ENCODE measurements at places on chromosomes 12 and 14.
A peak's percentile ranks its signal among the peaks of the same experiment; 100 is the strongest.

DNA sequence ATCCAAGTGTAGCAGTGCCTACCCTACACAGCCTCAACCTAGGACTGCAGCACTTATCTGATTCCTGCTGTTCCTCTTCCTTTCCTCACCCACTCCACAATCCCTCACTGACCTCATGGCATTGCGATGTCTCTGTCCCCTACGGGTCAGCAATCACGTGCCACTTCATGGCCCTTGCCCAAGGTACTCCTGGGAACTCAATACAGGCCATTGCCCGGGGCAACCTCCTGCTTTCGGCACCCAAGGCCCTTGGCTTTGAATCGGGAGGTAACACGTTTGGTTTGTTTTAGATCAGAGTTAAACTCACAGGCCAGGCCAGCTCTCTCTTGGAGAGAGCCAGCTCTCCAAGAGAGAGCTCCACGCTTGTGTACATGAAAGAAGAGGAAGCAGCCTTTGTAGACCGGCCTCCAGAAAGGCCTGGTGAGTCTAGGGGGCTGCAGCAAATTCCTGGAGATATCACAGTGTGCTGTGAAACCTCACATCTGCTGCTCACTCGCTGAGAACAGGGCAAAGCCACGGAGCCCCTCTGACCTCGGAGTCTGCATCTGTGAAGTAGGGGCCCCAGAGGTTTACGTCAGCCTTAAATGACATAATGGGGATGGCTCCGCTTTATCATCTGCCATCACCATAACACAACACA is 12.2 kb downstream of the CLMN start:
- DNase-seq: peak; percentile 13

- DNase-seq: no peak
Observed at GRCh38 chr12:50635364-50635763, 128.5 kb upstream of the ATF1 start.

- DNase-seq: no peak
Observed at GRCh38 chr12:120767071-120768024, 41.7 kb downstream of the ACADS start.

DNA sequence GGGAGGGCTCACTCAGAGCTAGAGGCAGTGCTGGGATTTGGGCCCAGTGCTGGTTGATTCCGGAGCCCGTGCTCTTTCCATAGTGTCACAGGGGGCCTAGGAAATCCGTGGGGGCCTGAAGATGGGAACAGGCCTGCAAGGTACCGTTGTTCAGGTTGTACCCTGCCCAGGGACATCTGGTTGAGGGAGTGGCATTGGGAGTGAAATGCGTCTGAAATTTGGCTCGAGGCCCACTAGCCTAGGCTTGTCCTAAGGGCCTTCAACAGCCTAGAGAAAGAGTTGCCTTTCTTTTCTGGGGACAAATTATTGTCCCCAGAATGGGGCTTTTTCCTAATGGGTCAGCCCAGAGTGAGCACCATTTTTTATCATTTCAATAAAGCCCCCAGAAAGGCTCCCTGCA is 26.4 kb upstream of the FAM222A start:
- DNase-seq: no peak

DNA sequence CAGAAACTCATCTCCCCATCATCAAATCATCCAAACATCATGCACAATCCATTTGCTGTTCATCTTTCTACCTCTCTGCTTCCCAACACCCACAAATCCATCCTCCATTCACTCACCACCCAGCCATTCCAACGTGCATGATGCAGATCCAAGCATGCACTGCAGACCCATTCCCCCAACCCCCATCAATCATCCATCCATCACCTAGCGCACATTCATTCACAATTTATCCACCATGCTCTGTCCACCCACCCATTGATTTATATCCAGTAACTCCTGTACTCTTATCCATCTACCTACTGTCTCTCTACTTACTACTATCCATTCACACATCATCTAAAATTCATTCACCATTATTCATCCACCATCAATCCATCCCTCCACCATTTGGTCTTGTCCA is 4.0 kb upstream of the AMN start:
- no peak for DNase-seq

- DNase-seq: no peak
Observed at GRCh38 chr14:68728342-68729106, 64.3 kb downstream of the ZFP36L1 start.

- DNase-seq: no peak
Observed at GRCh38 chr12:89023936-89024335, 328.4 kb downstream of the DUSP6 start.

DNA sequence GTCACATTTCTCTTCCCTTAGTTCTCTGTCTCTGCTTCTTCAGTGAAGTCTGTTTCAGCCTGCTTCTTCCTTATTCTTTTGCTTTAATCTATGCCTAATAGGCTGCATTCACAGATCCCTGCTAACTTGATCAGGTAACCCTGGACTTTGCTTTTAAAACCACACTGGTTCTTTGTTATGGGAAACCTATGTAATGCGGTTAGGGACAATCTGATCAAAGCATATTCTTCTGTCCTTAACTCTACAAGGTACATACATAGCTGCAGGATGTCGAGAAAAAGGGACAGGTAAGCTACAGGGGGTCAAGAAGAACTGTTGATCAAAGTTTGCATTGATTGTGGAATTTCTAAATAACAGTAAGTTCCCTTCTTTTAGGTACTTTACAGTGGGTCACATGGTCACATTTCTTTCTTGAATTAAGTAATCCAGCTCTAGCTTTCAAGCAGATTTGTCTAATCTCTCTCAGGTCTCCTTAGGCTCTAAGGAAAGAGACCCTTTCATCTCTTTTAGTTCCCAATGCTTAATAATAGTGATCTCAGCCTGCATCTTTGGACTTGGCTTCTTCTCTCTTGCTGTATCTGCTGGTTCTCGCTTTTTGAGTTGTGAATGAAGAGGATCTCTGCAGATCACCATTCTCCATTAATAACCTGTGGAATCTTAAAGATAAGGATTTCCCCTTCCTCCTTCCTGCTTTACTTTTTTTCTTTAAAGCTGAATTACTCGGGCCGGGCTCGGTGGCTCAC is 3.8 kb downstream of the COPZ1 start:
- no peak for DNase-seq

DNA sequence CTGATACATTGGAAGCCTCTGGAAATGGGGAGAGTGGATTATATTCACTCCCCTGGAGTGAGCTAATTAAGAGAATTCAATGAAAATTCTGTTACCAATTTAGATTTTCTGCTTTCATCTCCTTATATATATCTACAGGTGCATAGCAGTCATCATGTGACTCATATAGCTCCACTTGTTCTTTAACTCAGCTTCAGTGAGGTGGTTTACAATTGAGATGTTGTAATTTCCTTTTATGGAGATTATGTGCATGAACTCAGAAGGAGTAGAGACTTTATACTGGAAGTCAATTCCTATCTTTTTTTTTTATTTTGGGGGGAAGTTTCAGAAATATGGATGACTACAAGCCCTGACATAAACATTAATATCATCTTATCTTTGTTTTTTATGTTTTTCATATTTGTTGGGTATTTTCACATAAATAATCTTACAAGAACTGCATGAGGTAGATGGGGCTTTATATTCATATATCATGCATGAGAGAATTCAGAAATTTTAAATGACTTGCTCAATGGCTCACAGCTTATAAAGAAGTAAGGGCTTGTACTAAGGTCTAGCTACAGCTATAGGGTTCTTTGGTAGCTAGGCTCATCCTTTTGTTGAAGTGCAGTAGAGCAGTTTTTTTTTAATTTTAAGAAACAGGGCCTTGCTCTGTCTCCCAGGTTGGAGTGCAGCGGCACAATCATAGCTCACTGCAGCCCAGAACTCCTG is 92.3 kb upstream of the SCAF11 start:
- no peak for DNase-seq

DNA sequence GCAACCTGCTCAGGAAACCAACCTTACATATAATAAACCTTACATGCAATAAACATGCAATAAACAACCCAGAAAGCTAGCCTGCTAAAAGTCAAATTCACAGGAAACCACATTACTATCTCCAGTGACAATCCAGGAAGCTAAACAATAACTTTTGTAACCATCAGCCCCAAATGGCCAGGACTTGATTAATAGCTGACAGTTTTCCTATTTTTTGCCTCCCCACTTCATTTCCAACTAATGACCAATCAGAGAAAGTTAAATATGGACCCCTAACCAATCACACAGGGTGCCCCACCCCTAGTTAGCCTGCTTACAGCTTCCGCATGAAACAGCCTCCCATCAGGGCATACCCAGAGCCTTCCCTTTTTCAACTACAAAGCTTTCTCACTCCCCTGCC is 152.2 kb upstream of the LMNTD1 start:
- DNase-seq: no peak

- no peak for DNase-seq
Observed at GRCh38 chr12:123120452-123121166, 30.3 kb downstream of the PITPNM2 start.

- peak; percentile 43 for DNase-seq
Observed at GRCh38 chr14:61662437-61663311, 32.6 kb upstream of the HIF1A start.

GRCh38 chr12:67504026-67504425 is 144.5 kb upstream of the DYRK2 start:
- DNase-seq: no peak

- no peak for DNase-seq
Observed at GRCh38 chr12:89861086-89861485, 152.4 kb upstream of the ATP2B1 start.

GRCh38 chr12:66929121-66929520 is 250.2 kb upstream of the GRIP1 start:
- no peak for DNase-seq

DNA sequence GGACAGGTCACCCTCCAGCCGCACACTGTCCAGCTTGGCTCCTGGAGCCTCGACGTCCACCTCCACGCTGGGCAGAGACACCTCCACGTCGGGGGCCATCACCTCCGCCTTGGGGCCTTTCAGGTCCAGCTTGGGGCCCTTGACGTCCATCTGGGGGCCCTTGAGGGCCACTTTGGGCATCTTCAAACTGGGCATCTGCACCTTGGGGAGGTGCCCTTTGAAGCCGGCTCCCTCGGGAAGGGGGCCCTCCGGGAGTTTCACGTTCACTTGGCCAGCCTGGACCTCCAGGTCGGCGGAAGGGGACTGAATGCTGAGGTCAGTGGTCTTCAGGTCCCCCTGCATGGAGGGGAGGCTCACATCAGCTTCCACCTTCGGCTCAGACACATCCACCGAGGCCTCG is 25.3 kb downstream of the PLD4 start:
- no peak for DNase-seq

DNA sequence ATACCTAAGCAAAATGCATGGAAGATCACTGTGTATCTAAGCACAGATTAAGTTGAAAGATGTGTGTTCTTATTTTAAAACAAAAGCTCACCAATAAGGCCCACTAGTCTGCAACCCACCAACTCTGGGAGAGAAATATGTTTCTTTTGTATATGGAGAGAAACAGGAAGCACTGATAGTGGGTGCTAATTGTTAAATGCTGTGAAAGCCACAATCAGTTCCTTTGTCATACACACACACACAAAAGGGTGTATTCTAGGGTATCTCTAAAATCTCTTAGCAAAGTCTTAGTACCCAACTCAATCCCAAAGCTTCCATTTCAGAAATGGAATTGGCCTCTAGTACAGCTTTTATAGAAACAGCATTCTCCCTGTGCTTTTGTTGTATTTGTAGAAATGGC is 272.7 kb upstream of the FLRT2 start:
- no peak for DNase-seq

DNA sequence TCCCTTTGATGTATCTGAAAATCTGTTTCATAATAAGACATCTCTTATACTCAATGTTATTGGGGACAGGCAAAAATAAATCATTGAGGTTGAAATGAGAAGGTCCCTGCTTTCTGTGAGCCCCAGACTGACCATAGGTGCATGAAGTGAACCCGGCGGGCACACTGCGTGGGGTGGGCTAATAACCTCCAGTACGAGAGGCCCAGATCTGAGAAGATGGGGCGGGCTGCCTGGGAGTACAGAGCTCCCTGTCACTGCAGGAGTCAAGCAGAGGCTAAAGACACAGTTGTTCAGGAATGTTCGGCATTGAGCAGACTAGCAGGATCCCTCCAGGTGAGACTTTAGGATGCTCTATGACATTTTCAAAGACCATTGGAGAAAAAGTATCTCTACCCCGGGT is 244.6 kb downstream of the CHST11 start:
- DNase-seq: no peak

DNA sequence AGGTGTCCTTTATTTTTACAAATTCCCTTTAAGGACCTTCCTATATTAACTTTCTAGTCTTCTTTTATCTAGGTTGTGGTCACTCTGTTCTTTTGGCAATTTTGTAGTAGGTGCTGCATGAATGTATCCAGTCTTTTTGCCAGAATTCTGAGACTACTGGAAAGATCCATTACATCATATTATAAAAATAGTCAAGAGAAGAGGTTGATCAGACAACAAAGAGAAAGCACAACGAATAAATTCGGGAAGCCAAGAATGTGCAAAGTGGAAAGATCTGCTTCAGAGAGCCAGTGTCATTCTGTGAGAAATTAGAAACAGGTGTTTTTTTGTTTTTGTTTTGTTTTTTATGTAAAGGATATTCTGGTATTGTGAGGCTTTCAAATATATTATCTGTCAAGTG is 15.8 kb upstream of the SLC16A7 start:
- no peak for DNase-seq

DNA sequence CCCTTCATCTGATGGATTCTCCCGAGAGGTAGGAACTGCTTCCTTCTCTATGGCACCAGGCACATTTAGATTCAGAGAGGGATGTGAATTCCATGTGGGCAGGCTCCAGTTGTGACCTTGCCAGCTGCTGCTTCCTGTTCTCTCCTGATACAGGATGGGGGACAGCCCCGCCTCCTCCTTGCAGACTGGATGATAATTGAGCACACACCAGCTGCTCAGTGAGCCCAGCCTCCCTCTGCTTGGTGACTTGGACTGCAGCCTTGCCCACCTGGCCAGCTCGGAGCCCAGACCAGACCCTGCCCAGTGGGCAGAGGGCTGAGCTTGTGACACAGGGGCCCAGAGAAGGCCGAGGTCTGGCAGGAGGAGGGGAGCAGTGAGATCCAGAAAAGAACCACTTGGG is 90.2 kb downstream of the CALM1 start:
- DNase-seq: no peak

DNA sequence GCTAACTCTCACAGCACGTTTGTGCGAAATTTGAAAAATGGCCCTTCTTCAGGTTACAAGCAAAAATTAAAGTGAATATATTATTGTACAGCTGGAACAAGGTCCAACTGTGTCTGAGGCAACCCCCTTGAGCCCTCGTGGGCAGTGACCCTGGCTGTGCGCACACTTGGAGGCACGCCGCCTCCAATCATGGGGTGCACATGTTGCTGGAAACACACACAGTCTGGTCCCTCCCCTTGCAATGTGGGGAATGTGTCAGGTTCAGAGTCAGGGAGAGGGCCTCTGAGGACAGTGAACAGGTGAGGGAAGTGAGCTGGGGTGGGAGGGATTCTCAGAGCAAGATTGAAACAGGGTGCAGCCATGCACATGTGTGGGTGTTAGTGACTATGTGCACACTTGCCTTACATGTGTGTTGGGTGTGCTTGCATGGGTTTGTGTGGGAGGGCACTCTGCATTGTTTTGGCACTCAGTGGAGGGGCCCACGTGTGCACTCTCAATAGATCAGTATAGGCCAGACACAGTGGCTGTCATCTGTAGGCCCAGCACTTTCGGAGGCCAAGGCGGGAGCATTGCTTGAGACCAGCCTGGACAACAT is 9.6 kb downstream of the TSPAN9 start:
- DNase-seq: no peak

- no peak for DNase-seq
Observed at GRCh38 chr14:99659333-99659741, 14.4 kb downstream of the HHIPL1 start.
